ENCODE measurements at places on chromosomes 4 and X.

GRCh38 chr4:74377714-74378113 is 12.8 kb downstream of the EREG start:
- DNase-seq: no peak

- no peak for DNase-seq
Observed at GRCh38 chrX:130566028-130566683, 164.4 kb downstream of the RBMX2 start.

DNA sequence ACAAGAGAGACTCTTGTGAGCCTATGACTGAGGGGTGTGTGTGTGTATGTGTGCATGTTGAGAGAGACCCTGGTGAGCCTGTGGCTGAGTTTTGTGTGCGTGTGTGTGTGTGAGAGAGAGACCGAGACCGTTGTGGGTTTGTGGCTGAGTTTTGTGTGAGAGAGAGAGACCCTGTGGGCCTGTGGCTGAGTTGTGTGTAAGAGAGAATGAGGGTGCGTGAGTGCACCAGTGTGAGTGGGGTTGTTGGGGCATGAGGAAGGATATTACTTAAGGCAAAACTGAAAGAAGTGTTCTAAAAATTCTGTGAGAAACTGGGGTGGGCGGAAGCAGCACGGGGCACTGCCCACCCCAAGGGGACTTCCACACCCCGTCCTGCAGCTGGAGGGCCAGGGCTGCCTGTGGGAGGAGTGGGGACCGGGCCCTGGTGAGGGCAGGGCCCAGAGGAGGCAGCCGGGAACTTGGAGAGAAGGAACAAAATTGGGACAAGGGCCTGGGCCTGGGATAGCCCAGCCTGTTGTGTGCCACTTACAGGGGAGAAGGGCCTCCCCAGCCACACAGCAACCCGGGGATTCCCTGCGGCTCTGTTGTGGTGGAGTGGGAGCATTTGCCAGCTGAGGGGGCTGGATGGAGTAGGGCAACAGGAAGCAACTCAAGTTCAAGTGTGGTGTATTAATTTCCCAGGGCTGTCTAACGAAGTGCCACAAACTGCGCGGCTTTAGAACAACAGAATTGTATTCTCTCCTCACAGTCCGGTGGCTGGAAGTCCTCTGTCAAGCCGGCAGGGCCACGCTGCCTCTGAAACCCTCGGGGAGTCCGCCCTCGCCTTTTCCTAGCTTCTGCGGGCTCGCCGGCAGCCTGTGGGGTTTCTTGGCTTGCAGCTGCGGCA is 22.1 kb downstream of the TMEM131L start:
- peak; percentile 18 for DNase-seq

- DNase-seq: no peak
Observed at GRCh38 chrX:72317139-72317538, 11.4 kb upstream of the CITED1 start.

- DNase-seq: no peak
Observed at GRCh38 chr4:15875663-15876460, 62.7 kb downstream of the FGFBP1 start.

DNA sequence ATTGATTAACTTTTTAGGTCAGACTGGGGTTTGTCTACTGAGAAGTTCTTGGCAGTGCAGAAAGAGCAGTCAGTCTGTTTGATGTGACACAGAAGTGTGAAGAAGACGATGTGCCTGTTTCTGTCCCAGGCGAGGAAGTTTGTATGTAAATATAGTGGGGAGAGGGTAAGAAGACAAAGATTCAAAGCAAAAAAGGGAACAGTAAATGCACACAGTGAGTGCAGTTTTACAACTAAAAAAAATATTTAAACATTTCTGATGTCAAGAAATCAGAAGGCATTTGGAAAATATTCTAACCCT is 264.9 kb downstream of the RAPGEF2 start:
- no peak for DNase-seq
